ENCODE measurements at places on chromosomes 1 and 21.

- no peak for DNase-seq
Observed at GRCh38 chr21:21807598-21807903, 809.3 kb downstream of the NCAM2 start.

DNA sequence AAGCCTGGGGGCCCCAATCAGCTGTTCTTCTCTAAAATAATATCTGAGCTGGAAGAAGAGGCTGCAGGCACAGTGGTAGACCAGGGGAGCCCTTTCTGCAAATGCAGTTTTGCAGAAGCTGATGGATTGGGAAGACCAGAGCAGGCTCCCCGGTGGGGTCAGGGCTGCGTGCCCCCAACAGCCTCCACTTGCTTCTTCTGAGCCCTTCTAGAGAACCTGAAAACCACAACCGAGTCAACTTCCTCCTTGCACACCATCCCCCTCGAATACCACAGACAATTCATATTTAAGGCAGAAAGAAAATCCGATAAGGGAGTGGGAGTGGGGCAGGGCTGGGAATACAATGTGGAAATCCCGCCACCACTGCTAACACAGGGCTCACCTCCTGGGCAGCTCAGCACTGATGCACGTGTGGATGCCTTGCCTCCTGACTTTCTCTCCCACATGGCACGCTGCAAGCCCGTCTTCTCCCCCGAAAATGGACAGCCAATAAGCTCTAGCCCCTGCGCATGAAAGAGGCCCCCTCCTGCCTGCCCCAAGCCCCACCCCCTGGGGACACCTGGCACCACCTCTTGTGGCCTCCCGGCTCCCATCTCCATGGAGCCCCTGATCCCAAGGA lies 25.4 kb upstream of the ALDH4A1 start:
- DNase-seq = no peak

DNA sequence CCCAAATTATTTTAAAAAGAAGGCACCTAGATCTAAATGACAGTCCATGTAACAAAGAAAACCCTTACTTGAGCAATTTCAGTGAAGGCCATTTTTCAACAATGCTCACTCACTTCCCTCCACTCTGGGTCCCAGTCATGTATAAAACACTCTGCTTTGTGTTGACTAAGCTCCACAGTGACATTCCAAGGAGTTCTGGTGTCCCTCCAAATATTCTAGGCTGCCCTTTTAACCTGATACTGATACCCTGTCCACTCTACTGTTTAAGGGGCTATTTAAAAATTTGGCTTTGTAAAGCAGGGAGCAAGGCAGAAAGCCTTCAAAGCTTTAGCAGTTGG lies 73.6 kb downstream of the GNG12 start:
- DNase-seq = no peak

- no peak for DNase-seq
Observed at GRCh38 chr1:84377480-84378095, 20.7 kb upstream of the DNASE2B start.

DNA sequence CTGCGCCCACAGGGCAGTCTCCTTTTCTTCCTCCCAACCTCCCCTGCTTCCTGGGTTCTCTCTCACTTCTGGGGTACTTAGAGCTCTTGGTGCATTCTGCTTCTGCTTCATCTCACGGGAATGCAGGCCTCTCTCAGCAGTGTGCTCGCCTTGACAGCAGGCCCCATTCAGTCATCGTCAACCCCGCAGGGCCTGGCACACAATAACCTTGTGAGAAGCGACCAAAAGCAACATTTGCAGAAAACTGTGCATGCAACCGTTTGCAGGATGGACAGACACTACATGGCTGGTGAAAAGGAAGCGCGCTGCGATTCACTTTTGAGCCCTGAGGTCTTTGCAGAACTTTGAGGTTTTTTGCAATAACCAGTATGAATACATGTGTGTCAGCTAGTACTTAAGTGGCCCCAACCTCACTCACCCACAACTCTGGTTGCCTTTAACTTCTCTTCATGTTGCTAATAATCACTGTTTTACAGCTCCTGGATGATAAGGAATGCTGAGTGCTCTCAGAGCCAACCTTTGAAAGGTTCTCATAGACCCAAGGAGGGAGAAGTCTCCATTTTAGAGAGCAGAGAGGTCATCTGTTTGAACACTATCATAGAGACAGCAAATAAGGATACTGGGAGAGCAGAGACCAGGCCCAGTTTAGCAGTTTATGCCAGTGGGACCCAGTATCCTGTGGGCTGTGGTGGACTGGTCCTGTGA lies 2.5 kb upstream of the CD160 start:
- DNase-seq = no peak

GRCh38 chr21:36981049-36981391 lies 14.6 kb upstream of the HLCS start:
- DNase-seq = no peak

DNA sequence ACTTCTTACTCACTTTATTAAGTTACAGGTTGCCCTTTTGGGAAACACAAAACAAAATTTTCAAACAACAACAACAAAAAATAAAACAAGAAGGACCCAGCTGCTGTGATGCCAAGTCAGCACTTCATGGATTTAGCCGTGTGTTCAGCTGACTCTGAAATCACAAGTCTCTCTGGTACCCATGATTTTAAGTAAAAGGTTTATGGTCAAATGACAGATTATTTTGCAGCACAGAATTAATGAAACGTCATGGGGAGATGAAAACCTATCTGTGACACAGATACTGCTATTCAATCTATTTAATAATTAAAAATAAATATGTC lies 7.1 kb downstream of the AJAP1 start:
- no peak for DNase-seq

- DNase-seq = no peak
Observed at GRCh38 chr1:7097938-7098592, 312.8 kb downstream of the CAMTA1 start.

DNA sequence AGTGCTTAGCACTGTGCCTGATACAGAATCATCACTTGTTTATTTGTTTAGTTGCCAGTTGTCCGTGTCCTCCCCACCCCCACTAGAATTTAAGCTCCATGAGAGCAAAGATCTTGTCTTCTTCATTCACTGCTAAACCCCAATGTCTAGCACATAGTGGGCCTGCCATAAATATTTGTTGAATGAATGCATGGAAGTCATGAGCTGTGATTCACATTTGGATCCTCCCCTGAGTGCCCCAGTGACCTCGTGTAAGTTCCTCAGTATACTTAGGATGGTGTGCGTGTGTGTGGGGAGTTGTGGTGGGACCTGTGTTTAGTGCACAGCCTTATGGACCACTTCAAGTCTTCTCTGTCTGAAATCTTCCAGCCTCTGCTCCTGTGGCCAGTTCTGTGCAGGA lies 23.1 kb downstream of the IER5 start:
- DNase-seq = no peak

GRCh38 chr1:116508984-116509980 lies 61.5 kb downstream of the CD58 start:
- DNase-seq = no peak

DNA sequence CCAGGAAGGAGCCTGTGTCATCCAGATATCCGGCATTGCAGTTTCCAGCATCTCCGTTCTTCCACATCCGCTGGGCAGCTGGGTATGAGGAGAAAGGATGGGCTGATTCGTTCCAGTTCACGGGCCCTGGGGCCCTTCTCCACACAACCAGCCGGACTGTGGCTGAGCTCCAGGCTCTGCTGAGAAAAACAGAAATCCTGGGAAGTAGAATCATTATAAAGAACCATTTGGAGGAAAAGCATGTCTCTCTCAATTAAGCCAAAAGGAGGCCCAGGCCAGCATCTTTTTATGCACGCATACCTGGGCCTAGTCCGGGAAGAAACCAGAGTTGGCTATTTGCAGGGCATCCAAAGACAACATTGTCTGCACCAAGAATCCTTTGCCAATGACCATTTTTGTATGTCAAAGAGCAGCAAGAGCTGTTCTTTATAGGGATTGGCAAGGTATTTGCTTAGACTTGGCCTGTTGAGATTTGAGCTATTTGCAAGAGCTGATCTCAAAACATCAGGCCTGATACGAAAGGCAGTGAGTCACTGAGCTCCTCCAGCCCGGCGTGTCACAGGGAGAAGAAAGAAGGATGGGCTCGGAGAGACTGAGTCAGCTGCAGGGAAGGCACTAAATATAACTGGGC lies 84.9 kb upstream of the ARHGEF16 start:
- DNase-seq = no peak

- no peak for DNase-seq
Observed at GRCh38 chr1:50880373-50880772, 79.7 kb downstream of the FAF1 start.

- peak; percentile 74 for DNase-seq
Observed at GRCh38 chr1:112955773-112956543, at the start of gene SLC16A1. Gene SLC16A1, minus strand, starts transcription at chr1:112956196. Its CDS starts 26,888 bp downstream, at chr1:112929308.

GRCh38 chr1:208644401-208645160 lies 400.4 kb upstream of the PLXNA2 start:
- DNase-seq = no peak

GRCh38 chr1:171128463-171128862 lies 37.8 kb downstream of the FMO3 start:
- DNase-seq = no peak

DNA sequence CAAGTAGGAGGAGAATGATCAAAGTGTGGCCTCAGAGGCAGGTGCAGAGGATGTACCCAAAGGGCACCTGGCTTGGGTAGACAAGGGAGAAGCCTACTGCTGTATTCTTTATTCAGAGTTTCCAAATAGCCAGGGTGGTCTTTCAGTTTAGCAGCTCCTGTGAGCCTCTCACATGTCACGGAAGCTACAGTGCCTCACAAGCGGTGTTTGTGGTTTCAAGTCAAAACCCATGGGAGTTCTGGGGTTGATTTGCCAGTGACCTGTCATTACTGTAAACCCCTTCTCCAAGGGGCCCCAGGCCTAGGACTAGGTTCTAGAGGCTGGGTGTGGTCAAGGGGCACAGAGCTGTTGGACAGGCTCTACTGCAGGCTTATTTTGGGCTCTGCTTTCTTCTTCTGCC lies 10.2 kb upstream of the IL10 start:
- DNase-seq = peak; percentile 60

- DNase-seq = no peak
Observed at GRCh38 chr1:59316497-59317128, 19.7 kb downstream of the FGGY start.

DNA sequence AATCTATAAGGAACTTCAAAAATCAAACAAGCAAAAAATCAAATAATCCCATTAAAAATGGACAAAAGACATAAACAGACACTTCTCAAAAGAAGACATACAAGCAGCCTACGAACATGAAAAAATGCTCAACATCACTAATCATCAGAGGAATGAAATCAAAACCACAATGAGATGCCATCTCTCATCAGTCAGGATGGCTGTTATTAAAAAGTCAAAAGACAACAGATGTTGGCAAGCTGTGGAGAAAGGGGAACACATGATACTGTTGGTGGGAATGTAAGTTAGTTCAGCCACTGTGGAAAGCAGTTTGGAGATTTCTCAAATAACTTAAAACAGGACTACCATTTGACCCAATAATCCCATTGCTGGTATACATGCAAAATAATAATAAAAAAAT lies 226.4 kb downstream of the S1PR1 start:
- no peak for DNase-seq

DNA sequence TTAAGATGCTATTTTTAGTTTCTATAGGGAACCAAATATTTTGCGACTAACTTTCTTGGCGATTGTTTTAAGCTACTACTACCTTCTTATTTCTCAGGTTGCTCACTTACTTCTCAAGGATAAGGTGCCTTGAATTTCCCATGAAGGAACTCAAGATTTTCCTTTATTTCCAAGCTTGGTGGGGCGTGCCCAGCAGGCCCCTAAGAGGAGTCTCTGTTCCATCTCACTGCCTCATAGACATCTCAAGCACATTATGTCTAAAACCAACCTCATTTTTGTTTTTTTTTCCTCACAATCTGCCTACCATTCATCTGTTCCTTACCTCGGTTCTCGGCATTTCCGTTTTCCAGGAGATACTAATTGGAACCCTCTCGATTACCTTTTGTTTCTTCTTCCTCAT lies 421.9 kb downstream of the DISC1 start:
- no peak for DNase-seq

DNA sequence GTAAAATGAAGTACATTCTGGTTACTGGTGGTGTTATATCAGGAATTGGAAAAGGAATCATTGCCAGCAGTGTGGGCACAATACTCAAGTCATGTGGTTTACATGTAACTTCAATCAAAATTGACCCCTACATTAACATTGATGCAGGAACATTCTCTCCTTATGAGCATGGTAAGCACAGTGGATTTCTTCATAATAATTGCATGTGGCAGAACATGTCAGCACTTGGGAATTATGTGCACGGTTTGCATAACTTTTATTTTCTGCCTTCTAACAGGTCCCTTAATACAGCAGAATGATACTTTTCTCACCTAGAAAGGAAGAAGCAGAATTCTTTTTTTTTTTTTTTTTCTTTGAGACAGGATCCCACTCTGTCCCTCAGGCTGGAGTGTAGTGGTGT lies 3.8 kb downstream of the CTPS1 start:
- no peak for DNase-seq

GRCh38 chr1:85308833-85309350 lies 32.5 kb upstream of the BCL10 start:
- no peak for DNase-seq

GRCh38 chr1:41805771-41806471 lies 112.8 kb downstream of the HIVEP3 start:
- no peak for DNase-seq

GRCh38 chr1:40760984-40761383 lies 22.6 kb upstream of the KCNQ4 start:
- DNase-seq = no peak

DNA sequence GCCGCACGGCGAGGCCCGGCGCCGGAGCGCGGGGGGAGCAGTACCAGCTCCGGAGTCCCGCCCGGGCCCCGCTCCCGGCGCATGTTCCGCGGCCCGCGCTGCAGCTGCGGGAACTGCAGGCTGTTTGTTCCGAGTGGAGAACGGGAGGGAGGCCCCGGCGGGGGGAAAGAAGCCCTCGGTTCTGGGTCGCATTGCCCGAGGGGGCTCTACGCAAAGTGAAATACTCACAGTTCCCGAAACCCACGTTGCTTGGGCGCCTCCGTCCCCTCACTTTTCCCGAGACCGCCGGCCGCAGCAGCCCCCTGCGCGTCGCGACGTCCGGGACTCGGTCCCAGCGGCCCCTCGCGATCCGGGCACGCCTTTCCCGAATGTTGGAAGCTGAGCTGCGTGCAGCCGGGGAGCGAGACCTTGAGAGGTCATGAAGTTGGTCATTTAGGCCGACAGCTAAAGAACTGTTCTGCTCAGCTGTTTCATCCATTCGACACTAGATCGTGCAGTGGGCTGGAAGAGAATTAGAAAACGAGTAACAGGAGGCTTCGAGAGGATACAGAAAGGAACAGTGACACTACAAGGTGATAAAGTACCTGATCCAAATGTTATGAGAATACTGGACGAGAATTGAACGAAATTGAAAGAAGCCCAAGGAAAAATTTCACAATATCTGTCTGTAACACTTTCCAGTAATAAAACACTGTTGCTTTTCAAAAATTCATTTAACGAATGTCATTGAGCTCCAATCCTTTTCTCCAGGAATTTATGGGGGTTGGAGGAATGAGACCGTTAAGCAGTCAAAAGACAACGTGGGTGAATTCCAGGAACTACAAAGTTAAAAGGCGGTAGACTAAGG lies 657 bp upstream of the LIN9 start:
- DNase-seq = no peak

GRCh38 chr1:183079712-183080388 lies 56.6 kb downstream of the LAMC1 start:
- DNase-seq = no peak

- no peak for DNase-seq
Observed at GRCh38 chr1:208007319-208007937, 96.5 kb upstream of the CD34 start.
